Retinal pigment epithelial cell (primary cell): ENCODE measurements at places on chromosomes 6 and 20.
A peak's percentile ranks its signal among the peaks of the same experiment; 100 is the strongest.

GRCh38 chr6:143515061-143515760 lies 3.7 kb upstream of the FUCA2 start:
- DNase-seq: no peak

- DNase-seq: no peak
These were observed 15.5 kb upstream of the BCAS1 start for GRCh38 chr20:54085910-54086309.

- no peak for DNase-seq
These were observed 180.3 kb downstream of the CDH26 start for GRCh38 chr20:60138256-60139220.

- peak; percentile 51 for DNase-seq
These were observed at the start of gene TTPAL for GRCh38 chr20:44475694-44476560. Gene TTPAL, plus strand, starts transcription at chr20:44475874. Its CDS starts 4,126 bp downstream, at chr20:44480000.

DNA sequence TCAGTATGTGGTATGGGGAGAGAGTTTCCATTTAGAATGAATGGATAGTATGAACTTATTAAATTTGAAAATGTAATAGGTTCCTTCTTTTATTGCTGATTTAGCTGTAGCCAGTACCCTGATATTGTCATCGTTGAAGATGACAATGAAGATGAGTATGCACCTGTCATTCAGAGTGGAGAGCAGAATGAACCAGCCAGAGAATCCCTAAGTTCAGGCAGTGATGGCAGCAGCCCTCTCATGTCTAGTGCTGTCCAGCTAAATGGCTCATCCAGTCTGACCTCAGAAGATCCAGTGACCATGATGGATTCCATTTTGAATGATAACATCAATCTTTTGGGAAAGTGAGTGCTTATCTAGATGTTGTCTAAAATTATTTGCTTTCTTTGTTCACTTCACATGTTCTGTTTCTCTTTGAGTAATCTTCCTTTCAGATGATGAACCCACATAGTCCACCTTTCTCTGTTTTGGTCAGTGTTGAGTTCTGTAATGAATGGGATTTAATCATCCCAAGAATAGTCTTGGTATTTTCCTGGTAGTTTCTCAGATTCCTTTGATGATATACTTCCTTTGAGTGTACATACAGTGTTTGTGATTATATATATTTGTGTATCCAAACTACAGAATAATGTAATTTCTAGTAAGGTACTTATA lies 23.3 kb downstream of the HSF2 start:
- DNase-seq: no peak
